Stimulated activated CD4-positive, alpha-beta T cell treated with anti-CD3 and anti-CD28 coated beads, TNF-alpha, amount 100 ng/mL, for 1 hour (primary cell): ENCODE measurements at places on chromosomes 13 and 19.

- no peak for DNase-seq
Observed at GRCh38 chr13:50129706-50130122, 114.5 kb downstream of the KCNRG start.

DNA sequence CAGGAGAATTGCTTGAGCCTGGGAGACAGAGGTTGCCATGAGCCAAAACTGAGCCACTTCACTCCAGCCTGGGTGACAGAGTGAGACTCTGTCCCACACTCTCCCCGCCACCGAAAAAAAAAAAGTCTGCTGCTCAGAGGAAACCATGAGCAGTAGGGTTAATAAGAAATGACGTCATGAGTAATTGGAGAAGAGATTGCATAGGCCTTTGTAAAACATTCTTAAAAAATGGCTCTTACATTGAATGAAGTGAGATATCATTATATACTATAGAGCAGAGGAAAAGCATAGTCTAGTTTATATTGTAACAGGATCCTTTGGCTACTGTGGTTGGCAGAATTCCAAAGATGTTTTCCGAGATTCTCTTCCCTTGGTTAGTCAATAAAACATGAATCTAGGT is 228.2 kb downstream of the PCDH20 start:
- no peak for DNase-seq

- no peak for DNase-seq
Observed at GRCh38 chr13:78915015-78915414, 256.1 kb upstream of the OBI1 start.

DNA sequence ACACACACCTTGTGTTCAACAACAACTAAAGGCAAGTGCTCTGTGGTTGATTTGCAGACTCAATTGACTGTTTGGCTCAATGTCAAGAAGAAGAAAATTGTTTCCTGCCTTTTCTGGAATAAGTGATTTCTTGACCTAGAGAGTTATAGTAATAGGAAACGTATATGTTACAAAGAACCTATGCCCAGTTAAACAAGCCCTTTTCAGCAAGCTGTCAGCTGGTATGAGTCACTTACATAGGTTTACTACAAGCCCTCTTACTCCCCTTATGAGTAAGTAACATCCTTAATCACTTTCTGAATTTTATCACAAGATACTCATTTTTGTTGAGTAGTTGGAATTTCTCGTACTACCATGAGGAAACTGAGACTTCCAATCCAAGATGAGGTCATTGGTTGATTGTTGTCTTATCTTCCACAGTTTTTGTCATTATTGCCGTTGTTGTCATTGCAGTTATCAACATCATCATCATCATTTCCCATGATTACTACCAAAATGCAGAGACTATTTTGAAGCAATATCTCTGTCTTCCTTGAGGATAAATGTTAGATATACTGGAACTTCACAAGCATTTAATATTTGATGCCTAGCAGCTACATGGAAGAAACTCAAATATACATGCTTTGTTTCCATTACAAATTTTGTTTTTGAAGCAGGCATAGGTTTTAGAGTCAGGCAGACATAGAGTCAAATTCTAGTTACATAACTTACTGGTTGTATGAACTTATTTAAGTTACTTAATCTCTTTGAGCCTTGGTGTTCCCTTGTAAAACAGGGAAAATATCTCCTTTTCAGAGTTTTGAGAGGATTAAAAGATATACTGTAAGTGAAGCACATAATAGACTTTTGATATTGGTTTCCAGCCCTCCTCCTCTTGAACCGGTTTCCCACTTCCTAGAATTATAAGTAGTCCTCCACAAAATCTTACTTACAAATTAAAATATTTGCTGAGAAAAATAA is 106.0 kb downstream of the RAP2A start:
- DNase-seq, result no peak

DNA sequence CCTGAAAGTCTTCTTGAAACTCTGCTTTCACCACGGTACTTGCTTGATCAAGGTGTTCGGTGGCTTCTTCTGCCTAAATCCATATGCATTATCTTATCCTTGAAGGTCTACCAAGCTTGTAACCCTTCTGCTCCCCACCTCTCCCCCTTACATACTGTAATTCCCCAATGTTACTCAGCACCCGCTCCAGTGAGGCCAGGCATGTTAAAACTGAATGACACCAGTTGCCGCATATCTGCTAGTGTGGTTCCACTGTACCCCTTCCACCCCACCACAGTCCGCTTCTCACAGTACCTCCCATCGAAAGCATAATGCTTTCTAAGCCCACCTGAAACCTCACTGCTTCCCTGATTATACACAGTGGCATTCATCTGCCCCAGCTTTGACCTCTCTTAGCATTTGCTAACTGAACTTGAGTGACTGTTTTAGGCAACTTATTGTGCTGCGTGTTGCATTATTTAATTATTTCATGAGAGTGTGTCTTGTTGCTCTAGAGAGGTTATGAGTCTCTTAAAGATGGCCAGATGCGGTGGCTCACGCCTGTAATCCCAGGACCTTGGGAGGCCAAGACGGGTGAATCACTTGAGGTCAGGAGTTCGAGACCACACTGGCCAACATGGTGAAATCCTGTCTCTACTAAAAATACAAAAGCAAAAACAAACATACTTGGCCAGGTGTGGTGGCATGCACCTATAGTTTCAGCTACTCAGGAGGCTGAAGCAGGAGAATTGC is 87.6 kb upstream of the MBNL2 start:
- no peak for DNase-seq

DNA sequence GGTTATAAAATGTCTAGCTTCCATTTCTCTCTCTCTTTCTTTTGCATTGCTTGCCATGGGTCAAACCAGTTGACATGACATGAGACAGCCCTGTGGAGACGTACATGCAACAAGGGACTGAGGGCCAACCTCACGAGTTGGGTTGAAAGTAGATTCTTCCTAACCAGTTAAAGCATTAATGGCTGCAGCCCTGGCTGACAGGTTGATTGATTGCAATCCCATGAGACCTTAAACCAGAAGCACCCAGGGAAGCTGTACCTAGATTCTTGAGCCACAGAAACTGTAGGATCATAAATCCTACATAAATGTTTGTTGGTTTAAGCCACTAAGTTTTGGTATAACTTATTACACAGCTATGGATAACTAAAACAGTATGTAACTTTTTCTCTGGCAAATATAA is 373.8 kb downstream of the DACH1 start:
- DNase-seq, result no peak

- DNase-seq, result no peak
Observed at GRCh38 chr19:42693760-42694350, 46.4 kb downstream of the PSG3 start.

- DNase-seq, result no peak
Observed at GRCh38 chr13:78650717-78651083, 8.3 kb downstream of the OBI1 start.

GRCh38 chr19:47758443-47758804 is 13.1 kb downstream of the NOP53 start:
- no peak for DNase-seq

GRCh38 chr19:5127717-5128116 is 158.8 kb downstream of the KDM4B start:
- DNase-seq, result no peak

- no peak for DNase-seq
Observed at GRCh38 chr19:38012944-38013343, 105.9 kb downstream of the SIPA1L3 start.

DNA sequence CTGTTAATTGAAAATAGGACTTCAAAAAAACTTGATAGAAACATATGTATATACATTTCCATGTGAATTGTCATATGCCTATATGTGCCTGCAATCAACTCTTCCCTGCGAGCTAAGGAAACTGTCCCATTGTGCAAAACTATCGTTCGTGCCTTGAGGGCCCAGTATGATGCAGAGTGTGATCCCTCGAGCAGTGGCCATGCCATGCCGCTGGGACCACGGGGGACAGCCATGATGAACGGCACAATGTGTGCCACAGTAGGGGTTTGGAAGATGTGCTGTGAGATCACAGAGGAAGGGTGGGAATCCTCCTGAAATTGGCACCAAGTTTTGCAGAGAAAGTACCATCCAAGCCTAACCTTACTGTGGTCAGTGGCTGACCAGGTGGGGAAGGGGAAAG is 118.1 kb upstream of the SOX1 start:
- DNase-seq, result no peak

GRCh38 chr13:112903071-112903577 is 65.9 kb upstream of the MCF2L start:
- no peak for DNase-seq

GRCh38 chr13:37385248-37385647 is 213.3 kb downstream of the POSTN start:
- DNase-seq, result no peak

- DNase-seq, result peak; percentile 94
Observed at GRCh38 chr19:10106100-10106936, at the start of gene PPAN. TSS of gene PPAN (plus strand) at chr19:10106362. CDS start at chr19:10106395, 33 bp downstream.

DNA sequence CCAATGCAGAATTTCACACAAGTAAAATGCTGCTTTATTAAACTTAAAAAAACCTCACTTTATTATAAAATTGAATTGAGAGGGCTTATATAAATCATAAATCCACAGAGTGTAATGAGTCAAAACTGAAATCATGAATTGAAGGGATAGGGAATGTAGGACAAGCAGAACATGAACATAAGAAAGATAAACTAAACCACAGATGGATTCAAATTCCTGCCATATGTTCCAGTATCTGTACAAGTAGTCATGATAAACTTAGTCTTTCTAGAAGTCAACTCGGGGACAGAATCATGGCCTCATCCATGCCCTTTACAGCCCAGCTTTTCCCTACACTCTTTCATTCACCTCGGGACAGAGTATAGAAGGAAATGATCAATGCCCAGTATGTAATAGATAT is 16.6 kb downstream of the LMO7 start:
- no peak for DNase-seq

GRCh38 chr19:13356185-13356584 is 150.1 kb downstream of the CACNA1A start:
- DNase-seq, result no peak

DNA sequence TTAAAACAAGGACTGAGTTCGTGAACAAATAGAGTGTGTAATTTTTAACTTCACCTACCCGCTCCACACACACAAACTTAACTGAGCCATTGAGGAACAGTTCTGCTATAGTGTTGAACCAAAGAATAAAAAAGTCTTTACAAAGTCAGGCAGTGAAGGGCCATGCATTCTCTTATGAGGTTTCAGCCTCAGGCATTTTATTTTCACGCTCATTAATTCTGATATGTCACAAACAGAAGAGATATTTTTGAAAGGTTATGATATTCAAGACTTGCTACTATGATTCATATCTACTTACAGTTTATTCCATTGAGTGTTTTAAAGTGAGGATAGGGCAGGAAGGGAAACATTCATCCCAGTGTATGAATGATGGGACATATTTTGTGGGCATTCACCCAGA is 282.2 kb downstream of the SLITRK5 start:
- DNase-seq, result no peak

GRCh38 chr19:29266603-29267002 is 53.7 kb upstream of the UQCRFS1 start:
- DNase-seq, result no peak

DNA sequence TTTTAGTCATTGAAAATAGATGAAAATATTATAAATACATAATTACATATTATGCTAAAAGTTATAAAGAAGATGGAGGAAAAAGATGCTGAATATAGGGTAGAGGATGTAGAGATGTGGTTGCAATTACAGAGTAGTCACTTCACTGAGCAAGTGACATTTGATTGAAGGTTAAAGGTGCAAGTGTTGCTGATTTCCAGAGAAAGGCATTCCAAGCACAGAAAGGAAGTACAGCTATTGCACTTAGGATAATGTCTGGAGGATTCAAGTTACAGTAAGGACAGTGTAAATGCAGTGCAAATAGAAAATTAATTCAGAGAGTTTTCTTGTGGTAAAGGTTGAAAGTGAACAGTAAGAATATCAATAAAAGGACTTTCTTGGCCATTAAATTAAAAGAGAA is 1721.8 kb downstream of the PCDH9 start:
- DNase-seq, result no peak

- DNase-seq, result peak; percentile 37
Observed at GRCh38 chr19:47707135-47707925, 5.9 kb upstream of the EHD2 start.

- DNase-seq, result no peak
Observed at GRCh38 chr13:29999492-30000369, 149.3 kb upstream of the UBL3 start.

- DNase-seq, result no peak
Observed at GRCh38 chr13:69585656-69586055, 522.0 kb upstream of the ATXN8OS start.

DNA sequence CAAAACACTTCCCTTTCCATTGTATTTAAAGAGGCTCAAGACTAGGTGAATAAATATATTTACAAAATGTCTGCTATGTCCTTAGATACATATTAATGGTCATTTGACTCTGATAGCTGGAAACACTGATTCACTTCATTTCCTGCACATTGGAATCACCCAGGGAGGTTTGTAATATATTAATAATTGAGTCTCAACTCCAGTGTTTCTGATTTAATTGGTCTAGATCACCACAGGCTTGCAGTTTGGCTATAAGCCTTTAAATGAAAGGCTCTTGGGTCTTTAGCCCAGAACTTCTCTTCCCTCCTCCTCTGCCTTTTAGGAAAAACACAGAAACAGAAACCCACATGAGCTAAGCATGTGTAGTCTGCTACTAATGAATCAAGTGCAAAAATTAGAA is 378.0 kb downstream of the TBC1D4 start:
- DNase-seq, result no peak

- peak; percentile 66 for DNase-seq
Observed at GRCh38 chr19:8578642-8579265, 1.5 kb upstream of the MYO1F start.

DNA sequence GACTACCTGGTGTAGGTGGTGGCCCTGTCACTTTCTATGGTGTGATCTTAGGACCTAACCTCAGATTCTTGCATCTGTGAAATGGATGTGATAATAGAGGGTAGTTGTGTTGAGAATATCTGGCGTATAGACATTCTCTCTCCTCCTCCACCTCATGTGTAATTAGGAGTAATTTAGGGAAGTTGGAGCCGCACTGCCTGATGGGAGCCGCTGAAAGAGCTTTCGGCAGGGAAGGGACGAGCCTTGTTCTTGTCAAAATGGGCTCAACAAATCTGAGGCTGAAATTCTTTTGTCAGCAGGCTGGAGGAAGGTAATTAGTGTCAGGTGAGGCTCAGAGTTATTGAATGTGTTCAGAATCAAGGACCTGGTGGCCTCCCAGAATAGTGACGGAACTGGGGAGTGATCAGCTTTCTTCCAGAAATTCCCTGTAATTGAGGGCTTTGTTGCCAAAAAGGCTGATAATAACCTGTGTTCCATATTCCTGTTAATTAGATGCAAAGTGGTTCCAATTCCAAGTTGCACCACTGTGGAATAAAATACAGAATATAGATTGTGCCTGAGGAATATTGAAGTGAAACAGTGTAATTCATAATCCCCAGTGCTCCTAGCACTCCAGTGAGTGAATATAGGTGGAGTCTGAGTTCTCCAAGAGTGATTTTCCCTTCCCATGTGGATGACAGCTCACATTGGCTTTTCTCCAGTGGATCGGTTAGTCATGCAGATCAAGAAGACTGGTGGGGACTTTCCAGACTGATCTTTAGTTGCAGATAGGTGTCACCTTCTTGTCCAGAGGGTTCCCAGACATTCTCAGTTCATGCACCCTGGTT is 47.5 kb downstream of the SPATA13 start:
- no peak for DNase-seq

- no peak for DNase-seq
Observed at GRCh38 chr13:40170982-40171381, 495.5 kb downstream of the FOXO1 start.
